ENCODE measurements at places on chromosomes 5 and 9.

DNA sequence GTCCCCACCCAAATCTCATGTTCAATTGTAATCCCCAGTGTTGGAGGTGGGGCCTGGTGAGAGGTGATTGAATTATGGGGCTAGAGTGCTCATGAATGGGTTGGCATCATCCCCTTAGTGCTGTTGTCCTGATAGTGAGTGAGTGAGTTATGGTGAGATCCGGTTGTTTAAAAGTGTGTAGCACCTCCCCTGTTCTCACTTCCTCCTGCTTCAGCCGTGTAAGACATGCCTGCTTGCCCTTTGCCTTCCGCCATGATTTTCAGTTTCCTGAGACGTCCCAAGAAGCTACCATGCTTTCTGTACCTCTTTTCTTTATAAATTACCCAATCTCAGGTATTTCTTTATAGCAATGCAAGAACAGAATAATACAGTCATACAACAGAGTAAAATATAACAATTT is 742 bp upstream of the LECT2 start:
- DNase-seq = no peak

- no peak for DNase-seq
These were observed 300.2 kb upstream of the PANK3 start for GRCh38 chr5:168879331-168879730.

- DNase-seq = no peak
These were observed 63.3 kb downstream of the TMEM38B start for GRCh38 chr9:105757496-105758251.

- no peak for DNase-seq
These were observed 120.1 kb upstream of the CCL21 start for GRCh38 chr9:34830068-34830467.

DNA sequence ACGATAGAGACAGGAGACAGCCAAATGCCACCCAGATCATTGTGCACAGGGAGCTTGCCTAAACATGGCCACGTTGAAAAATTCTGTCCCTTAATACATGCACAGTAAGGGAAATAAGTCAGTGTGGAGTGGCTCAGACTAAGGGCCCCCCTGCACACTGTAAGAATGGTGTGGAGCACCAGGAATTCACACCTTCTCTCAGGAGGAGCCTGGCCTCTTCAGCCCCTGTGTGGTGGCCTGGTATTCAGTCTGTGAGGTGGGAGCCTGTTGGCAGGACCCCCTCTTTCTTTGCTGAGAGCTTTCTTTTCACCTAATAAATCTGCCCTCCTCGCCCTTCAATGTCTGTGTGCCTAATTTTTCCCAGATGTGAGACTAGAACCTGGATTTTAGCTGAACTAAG is 66.1 kb upstream of the RASGRF2 start:
- no peak for DNase-seq

DNA sequence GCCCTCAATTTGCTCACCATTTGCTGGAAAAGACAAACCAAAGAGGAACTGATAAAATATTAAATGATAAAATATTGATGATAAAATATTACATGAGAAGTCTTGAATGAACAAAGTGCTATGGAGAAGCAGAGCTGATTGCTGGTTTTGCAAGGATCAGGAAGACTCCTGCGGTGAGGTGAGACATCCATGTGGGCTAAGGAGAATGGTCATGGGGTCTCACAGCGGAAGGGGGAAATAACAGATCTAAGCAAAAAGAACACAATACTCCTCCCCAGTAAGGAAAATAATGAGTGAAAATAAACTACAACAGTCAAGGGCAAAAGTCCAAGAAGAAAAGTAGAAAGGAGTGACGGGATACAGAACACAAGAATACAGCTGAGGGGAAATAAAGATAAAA is 146.8 kb downstream of the LURAP1L start:
- no peak for DNase-seq

- DNase-seq = no peak
These were observed 158.8 kb downstream of the TSSK1B start for GRCh38 chr5:113276001-113276400.

GRCh38 chr5:82396396-82396795 is 118.2 kb upstream of the RPS23 start:
- DNase-seq = no peak

GRCh38 chr5:174793684-174794328 is 69.4 kb downstream of the MSX2 start:
- no peak for DNase-seq

DNA sequence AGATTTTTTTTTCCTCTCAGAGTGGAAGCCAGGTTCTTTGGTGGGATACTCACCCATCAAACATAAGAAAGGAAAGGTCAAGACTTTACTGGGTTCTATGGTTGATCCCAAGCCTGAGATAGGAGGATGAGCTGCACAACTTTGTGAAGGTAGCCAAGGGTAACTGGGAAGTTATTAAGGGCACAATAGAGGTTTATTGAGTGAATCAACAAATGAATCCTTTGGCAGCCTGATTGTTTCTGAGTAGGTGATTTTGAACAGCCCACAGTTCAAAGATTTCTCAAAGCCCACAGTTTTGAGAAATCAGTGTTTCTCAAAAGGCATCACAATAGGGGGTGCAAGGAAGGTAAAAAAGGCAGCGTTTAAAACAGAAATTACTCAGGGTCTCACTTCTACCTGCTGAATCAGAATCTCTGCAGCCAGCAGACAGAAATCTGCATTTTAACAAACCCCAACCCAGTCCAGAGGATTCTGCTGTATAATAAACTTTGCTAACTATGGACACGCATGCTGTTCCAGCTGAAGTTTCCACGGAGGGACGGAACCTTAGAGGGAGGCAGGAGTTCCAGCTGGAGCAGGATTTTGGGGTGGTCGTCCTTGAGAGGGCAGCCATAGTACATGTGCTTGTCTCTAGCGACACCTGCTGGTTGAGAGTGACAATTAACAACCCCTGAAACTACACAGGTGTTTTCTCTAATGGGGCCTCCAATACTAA is 32.7 kb upstream of the FSD1L start:
- DNase-seq = peak; percentile 60

DNA sequence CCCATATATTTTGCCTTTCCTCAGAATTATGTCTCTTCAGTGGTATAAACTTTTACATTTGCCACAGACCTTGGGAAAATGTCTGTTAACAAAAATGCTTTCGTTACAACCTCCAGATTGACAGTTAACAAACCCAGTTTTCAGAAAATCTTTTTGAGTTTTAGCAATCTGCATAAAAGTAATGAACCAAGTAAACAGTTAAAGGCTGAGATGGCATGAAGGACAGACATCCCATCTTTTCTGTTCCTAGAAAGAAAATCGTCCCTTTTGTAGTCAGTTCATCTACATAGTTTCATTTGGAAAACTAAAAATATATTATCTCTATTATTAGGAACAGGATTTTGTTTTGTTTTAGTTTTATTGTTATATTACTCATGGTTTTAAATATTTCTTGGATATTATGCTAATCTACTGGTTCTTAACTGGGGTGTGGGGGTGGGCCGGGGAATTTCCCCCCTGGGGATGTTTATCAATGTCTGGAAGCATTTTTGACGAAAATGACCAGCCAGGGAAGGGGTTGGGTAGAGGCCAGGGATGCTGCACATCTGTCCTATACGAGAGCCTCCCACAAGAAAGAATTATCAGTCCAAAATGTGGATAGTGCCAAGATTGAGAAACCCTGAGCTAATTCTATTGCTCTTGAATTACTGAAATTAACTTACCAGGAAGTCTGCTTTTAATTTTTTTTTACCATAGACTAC is 11.9 kb downstream of the FYB1 start:
- no peak for DNase-seq

- no peak for DNase-seq
These were observed 96.1 kb downstream of the DRD1 start for GRCh38 chr5:175347931-175348330.

- DNase-seq = no peak
These were observed 137.3 kb downstream of the ZNF462 start for GRCh38 chr9:107000218-107000617.

DNA sequence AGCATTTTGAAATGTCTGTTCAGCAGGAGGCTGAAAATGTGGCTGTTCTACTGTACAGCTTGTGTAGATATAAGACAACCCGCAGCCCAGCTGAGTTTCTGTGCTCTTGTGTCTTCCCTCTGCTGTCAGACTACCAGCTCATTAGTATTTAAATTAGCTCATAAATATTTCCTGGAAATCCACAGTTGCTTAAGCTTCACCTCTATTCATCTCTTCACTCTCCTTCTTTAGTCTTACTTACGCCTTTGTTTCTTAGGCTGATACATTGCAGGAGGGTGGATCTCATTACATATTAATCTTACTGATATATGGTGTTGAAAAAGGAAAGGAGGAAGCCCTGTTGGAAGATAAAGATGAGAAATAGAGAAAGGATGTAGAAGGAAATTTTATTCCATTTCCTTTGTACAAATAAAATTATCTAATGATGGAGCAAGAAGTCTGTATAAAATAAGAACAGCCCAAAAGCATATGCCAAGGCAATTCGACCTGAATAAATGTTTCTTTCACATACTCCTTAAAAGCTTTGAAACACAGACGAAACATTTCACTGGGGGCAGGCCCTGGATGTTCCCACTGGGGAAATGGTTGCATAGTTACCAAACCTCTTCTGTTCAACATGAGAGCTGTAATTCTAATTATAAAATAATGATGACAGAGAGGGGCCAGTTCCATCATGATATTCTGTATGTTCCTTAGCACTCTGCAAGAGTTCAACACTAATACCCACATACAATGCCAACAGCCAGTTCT is 111.8 kb upstream of the APC start:
- no peak for DNase-seq

DNA sequence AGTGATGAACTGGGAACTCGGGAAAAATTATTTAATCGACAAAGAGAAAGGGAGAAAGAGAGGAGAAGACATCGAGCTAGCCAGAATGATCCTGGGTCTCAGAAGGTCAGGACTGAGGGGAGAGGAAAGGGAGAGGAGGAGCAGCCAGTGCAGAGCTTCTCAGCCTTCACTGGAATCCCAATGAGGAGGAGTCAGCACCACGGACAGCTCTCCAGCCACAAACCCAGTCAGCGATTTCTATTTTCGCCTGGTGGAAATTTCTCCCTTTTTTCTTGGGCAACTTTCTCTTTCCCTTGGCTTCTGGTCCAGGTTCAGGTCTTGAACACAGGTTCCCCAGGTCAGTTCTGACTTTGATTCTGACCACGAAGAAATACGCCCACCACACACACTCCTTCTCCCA is 1.6 kb upstream of the BRINP1 start:
- no peak for DNase-seq

GRCh38 chr5:73867345-73868335 is 241.6 kb downstream of the ARHGEF28 start:
- DNase-seq = no peak

GRCh38 chr9:137437691-137438590 is 3.2 kb downstream of the ENTPD8 start:
- DNase-seq = no peak

All from NCI-H748 treated with DMSO at 0.1 percent for 48 hours (cell line).